ENCODE measurements at places on chromosomes 3 and 15. TPM values are rescaled to one million over a fixed set of nuclear protein-coding genes. Genes with fewer than 3 reads are reported as not detected.

DNA sequence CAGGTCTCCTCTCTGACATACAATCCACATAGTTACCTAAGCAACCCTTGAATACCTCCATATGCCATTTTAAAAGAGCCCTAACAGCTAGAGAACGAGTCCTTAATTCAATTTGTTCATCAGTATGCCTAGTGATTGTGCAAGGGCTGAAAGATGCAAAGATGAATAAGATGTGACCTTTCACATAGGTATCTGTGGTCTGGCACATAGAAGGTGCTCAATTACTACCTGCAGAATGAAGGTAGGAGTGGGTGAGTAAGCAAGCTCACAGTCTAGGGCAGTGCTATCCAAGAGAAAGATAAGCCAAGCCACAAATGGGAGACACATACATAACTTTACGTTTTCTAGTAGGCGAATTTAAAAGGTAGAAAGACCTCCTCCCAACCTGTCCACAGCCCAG, 157.9 kb downstream of the OSBPL10 start:
- no peak overlapping the region for H3K4me3 ChIP-seq
- H3K4me1 ChIP-seq: no peaks in the 10 kb centered on the region
- no peaks in the 10 kb centered on the region for H3K36me3 ChIP-seq
- H3K27ac ChIP-seq: no peak overlapping the region
- DNase-seq: no peak
- no peaks in the 10 kb centered on the region for H3K27me3 ChIP-seq

The ASB14 gene
- not detected for total RNA-seq

DNA sequence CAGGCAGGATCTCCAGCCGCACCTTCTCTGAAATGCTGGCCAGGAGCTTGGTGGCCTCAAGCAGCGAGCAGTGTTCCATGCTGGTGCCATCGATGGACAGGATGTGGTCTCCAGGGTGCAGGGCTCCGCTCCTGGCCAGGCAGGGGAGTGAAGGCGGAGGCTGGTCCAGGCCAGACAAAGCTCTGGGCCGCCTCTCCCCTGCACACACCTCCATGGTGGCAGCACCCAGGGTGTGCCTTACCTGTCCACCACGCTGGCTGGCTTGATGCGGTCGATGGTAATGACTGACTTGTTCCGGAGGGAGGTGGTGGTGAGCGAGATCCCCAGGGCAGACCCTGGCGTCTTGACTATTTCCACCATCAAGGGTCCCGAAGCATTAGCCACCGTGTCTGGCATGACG, 20.0 kb downstream of the GRIP2 start:
- H3K36me3 ChIP-seq: no peaks in the 10 kb centered on the region
- H3K4me1 ChIP-seq: no peaks in the 10 kb centered on the region
- H3K4me3 ChIP-seq: no peak overlapping the region

The CGNL1 gene
- total RNA-seq: 81.5 TPM

GRCh38 chr15:93973287-93973686, 258.1 kb upstream of the MCTP2 start:
- H3K27ac ChIP-seq: no peak overlapping the region
- no peak for DNase-seq
- no peaks in the 10 kb centered on the region for H3K36me3 ChIP-seq
- no peak overlapping the region for H3K4me3 ChIP-seq
- H3K27me3 ChIP-seq: no peaks in the 10 kb centered on the region

GRCh38 chr15:98774756-98775497, 126.6 kb downstream of the IGF1R start:
- H3K36me3 ChIP-seq: no peaks in the 10 kb centered on the region
- H3K27ac ChIP-seq: peak overlapping the region; percentile 85
- no peaks in the 10 kb centered on the region for H3K27me3 ChIP-seq
- H3K4me3 ChIP-seq: no peak overlapping the region
- DNase-seq: no peak

DNA sequence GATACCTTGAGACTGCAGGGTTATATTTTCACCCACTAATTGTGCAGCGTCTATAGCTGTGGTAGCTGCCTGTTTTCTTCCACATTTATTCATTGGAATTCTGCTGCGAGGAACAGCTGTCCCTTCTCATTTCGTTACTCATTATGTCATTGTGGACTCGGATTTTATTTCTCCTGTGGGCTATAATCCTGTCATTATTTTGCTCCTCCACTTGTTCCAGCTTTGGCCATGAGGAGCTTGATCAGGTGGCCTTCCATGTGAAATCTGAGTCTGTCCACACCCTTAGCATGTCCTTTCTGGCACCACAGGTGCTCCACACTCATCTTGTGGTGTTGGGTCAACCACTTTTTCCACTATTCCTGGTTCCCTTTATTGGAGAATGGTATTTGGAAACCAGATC, 14.8 kb downstream of the LYSMD4 start:
- no peak overlapping the region for H3K4me3 ChIP-seq
- DNase-seq: no peak

DNA sequence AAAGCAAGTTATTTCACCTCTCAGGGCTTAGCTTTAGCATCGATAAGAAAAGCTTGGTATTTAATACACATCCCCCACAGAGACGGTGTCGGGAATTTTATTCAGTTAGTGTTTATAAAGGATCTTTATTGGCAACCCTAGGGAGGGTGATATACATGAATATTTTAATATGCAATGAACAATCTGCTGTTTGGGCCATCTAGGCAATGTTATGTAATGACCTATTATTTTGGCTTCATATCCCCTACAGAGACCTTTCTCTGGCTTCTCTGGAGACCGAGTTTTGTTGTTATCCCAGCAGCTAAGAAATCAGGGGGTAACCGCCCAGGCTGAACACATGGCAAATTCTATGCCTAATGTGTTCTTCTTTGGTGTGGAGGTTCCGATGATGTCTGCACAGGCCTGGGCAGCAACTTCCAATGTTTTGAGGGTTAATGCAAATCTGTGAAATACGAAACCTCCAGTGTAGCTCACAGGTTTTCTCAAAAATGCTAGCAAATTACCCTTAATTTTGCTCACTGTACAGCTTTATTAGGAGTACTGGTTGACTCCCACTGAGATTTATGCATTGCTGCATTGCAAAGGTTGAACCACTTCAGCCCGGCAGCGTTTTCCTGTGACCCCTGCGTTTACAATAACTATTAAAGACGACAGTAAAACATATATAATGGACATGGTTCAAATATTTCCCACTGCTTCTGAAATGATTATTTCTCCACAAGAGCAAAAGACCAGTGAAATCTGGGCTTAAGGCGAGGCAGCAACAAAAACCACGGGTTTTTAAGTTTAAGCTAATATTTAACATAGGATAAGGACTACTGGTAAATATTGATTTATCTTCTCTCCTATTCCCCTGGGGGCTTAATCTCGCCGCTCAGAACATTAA, 298.3 kb upstream of the NR2E3 start:
- peak; percentile 65 for DNase-seq
- H3K27me3 ChIP-seq: no peaks in the 10 kb centered on the region
- no peak overlapping the region for H3K27ac ChIP-seq
- peaks cover 5% of the 10 kb centered on the region for H3K4me1 ChIP-seq

GRCh38 chr15:89883518-89883917, 10.3 kb downstream of the AP3S2 start:
- H3K36me3 ChIP-seq: peaks cover 27% of the 10 kb centered on the region
- H3K4me1 ChIP-seq: no peaks in the 10 kb centered on the region
- no peak overlapping the region for H3K27ac ChIP-seq
- H3K4me3 ChIP-seq: no peak overlapping the region
- H3K27me3 ChIP-seq: no peaks in the 10 kb centered on the region
- DNase-seq: no peak

The CPNE9 gene
- 0.16 TPM for total RNA-seq

The PLA2G4F gene
- total RNA-seq: 51.2 TPM

DNA sequence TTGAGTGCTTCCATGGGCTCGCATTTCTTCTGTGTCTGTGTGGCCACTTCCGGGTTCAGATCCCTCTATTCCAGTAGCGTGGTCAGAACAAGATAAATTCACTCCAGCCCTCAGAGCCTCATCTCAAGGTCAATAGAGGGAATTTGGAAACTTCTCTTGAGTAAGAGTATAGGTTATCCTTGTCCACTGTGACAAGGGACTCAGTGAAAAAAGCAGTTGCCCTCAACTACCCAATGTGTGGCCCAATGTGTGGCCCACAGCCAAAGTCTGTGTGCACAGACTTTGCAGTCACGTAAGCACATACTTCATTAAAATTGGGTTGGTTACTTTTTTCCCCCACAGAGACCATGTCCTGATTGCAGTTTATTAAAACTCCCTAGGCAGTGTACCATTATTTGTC, 305.6 kb upstream of the SEMA6D start:
- no peaks in the 10 kb centered on the region for H3K36me3 ChIP-seq
- no peak overlapping the region for H3K27ac ChIP-seq
- no peaks in the 10 kb centered on the region for H3K27me3 ChIP-seq
- no peak overlapping the region for H3K4me3 ChIP-seq

DNA sequence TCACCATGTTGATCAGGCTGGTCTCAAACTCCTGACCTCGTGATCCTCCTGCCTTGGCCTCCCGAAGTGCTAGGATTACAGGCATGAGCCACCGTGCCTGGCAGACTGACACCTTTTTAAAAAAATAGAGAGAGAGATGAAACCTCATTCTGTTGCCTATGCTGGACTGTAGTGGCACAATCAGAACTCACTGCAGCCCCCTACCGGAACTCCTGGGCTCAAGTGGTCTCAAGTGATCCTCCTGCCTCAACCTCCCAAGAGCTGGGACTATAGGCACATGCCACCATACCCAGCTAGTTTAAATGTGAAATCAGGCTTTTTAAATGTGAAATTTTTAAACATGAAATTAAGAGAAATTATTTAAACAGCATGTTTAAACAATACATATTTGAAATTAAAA, 265.2 kb upstream of the UBE2E1 start:
- H3K36me3 ChIP-seq: no peaks in the 10 kb centered on the region
- H3K4me3 ChIP-seq: no peak overlapping the region
- DNase-seq: no peak
- no peaks in the 10 kb centered on the region for H3K27me3 ChIP-seq

DNA sequence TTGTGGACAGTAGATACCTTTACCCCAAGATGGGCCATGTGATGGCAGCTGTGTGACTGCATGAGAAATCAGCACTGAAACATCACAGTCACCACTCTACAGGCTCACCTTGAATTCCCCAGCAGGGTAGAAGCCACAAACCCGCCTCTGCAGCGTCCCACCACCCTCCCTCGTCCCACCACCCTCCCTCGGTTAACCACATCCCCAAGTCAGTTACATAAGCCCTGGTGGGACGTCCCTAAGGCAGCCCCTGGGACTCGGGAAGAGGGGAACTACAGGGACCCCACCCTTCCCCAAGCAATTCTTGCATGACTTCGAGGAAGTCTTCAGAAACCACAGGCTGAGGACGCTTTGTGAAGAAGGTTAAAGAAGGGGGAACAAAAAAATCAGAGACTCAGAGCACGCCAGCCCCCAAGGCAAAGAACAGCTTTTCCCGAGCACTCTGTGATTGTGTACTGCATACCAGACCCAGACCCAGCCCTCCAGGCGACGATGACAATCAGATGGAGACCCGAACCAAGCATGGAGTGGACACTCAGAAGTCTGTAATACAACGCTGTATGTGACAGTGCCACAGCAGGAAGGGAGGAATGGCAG, 60.5 kb downstream of the SH3BP5 start:
- H3K4me3 ChIP-seq: no peak overlapping the region
- H3K4me1 ChIP-seq: no peaks in the 10 kb centered on the region
- H3K27ac ChIP-seq: no peak overlapping the region
- DNase-seq: no peak

The PAQR5 gene
- 51.3 TPM for total RNA-seq

The GOLGA8S gene
- 0.60 TPM for total RNA-seq

GRCh38 chr3:18765662-18766061, 340.5 kb upstream of the SATB1 start:
- H3K4me3 ChIP-seq: no peak overlapping the region
- no peaks in the 10 kb centered on the region for H3K27me3 ChIP-seq
- no peak overlapping the region for H3K27ac ChIP-seq
- DNase-seq: no peak
- H3K36me3 ChIP-seq: no peaks in the 10 kb centered on the region
- H3K4me1 ChIP-seq: no peaks in the 10 kb centered on the region

GRCh38 chr3:37221407-37221806, 47.0 kb upstream of the LRRFIP2 start:
- no peak overlapping the region for H3K27ac ChIP-seq
- H3K4me1 ChIP-seq: peaks cover 4% of the 10 kb centered on the region
- no peak for DNase-seq

GRCh38 chr3:58496206-58496857, 4.4 kb downstream of the KCTD6 start:
- H3K4me1 ChIP-seq: peaks cover 9% of the 10 kb centered on the region
- H3K36me3 ChIP-seq: peaks cover 2% of the 10 kb centered on the region
- H3K27me3 ChIP-seq: no peaks in the 10 kb centered on the region
- DNase-seq: no peak
- H3K27ac ChIP-seq: no peak overlapping the region
- no peak overlapping the region for H3K4me3 ChIP-seq

GRCh38 chr3:63875510-63875909, 11.8 kb downstream of the ATXN7 start:
- peaks cover 18% of the 10 kb centered on the region for H3K4me1 ChIP-seq
- no peak overlapping the region for H3K27ac ChIP-seq
- no peak for DNase-seq
- H3K36me3 ChIP-seq: no peaks in the 10 kb centered on the region
- H3K27me3 ChIP-seq: no peaks in the 10 kb centered on the region

GRCh38 chr3:10444511-10444910, 60.9 kb downstream of the ATP2B2 start:
- no peak overlapping the region for H3K27ac ChIP-seq
- no peaks in the 10 kb centered on the region for H3K36me3 ChIP-seq
- H3K4me3 ChIP-seq: no peak overlapping the region
- DNase-seq: no peak
- H3K27me3 ChIP-seq: no peaks in the 10 kb centered on the region

The ZNF620 gene
- 6.9 TPM for total RNA-seq

GRCh38 chr15:50057905-50058639, 61.0 kb downstream of the ATP8B4 start:
- DNase-seq: peak; percentile 35
- no peaks in the 10 kb centered on the region for H3K4me1 ChIP-seq
- no peaks in the 10 kb centered on the region for H3K27me3 ChIP-seq
- H3K27ac ChIP-seq: no peak overlapping the region
- no peaks in the 10 kb centered on the region for H3K36me3 ChIP-seq
- no peak overlapping the region for H3K4me3 ChIP-seq

The IL5RA gene
- total RNA-seq: 1.1 TPM

DNA sequence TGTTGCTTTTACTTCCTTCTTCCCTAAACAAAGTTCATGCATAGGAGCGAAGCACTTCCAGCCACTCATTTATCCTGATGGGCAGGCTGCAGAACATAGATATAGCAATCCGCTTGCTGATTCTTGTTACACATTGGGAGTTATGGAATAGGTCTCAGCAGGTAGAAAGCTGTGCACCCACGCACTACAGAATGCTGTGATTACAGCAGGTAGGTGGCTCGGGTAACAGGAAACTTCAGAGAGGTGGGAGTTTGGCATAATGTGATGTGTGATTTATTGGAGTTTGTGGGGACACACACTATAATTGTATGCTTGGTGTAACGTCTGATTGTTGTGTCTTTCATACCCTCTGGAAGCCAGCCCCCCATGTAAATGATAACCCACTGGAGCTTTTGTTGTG, 99.2 kb upstream of the MEIS2 start:
- H3K36me3 ChIP-seq: no peaks in the 10 kb centered on the region
- H3K27ac ChIP-seq: no peak overlapping the region
- no peaks in the 10 kb centered on the region for H3K4me1 ChIP-seq
- H3K4me3 ChIP-seq: no peak overlapping the region
- H3K27me3 ChIP-seq: no peaks in the 10 kb centered on the region

The GOLGA8G gene
- not detected for total RNA-seq

GRCh38 chr3:77449459-77450350, 409.8 kb downstream of the ROBO2 start:
- H3K4me3 ChIP-seq: no peak overlapping the region
- H3K4me1 ChIP-seq: no peaks in the 10 kb centered on the region
- H3K27me3 ChIP-seq: no peaks in the 10 kb centered on the region
- no peak overlapping the region for H3K27ac ChIP-seq

- no peak overlapping the region for H3K27ac ChIP-seq
- H3K27me3 ChIP-seq: no peaks in the 10 kb centered on the region
- H3K4me3 ChIP-seq: no peak overlapping the region
- H3K36me3 ChIP-seq: peaks cover 2% of the 10 kb centered on the region
- H3K4me1 ChIP-seq: no peaks in the 10 kb centered on the region
These were observed 38.0 kb downstream of the SEC22A start for GRCh38 chr3:123239756-123240155.

Measured in kidney (tissue), 22 donors.